ENCODE measurements at places on chromosomes 3 and 15.
A peak's percentile ranks its signal among the peaks of the same experiment; 100 is the strongest.

- H3K4me3 ChIP-seq: no peak overlapping the region
- H3K27me3 ChIP-seq: no peaks in the 10 kb centered on the region
- H3K36me3 ChIP-seq: no peaks in the 10 kb centered on the region
- H3K4me1 ChIP-seq: peaks cover 12% of the 10 kb centered on the region
- H3K27ac ChIP-seq: no peak overlapping the region
Observed at GRCh38 chr3:120129051-120129450, 34.8 kb upstream of the GSK3B start.

DNA sequence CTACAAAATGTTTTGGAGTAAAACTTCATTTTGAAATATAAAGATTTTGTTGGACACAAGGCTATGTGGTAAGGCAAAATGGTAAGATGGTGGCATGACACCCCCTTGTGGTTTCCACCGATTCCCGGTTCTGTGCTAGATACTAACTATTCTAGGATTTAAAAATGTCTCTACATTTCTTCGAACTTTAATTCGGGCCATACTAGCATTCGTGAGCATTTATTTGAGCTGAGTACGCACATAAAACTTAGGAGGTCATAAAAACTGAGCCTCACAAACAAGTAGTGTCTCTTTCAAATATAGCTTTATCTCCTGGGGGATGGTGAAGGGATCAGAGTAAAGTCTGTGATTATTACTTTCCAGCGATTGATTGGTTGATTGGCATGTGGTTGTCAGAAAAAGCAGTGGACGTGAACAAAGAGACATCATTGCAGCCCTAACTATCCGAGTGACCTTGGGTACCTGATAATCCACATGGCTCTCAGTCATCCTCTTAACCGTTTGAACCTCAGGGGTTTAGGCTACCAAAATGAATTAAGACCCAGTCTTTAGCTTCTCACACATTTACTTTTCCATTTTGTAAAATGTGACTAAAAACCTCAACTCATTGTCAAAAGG, 1.1 kb upstream of the ZNF639 start:
- no peaks in the 10 kb centered on the region for H3K27me3 ChIP-seq
- H3K4me1 ChIP-seq: peaks cover 28% of the 10 kb centered on the region
- peak; percentile 25 for DNase-seq
- H3K36me3 ChIP-seq: no peaks in the 10 kb centered on the region
- peak overlapping the region; percentile 47 for H3K27ac ChIP-seq
- peak overlapping the region; percentile 75 for H3K4me3 ChIP-seq

- H3K27ac ChIP-seq: no peak overlapping the region
- H3K27me3 ChIP-seq: no peaks in the 10 kb centered on the region
Observed at GRCh38 chr15:65182538-65182937, 2.6 kb downstream of the CLPX start.

DNA sequence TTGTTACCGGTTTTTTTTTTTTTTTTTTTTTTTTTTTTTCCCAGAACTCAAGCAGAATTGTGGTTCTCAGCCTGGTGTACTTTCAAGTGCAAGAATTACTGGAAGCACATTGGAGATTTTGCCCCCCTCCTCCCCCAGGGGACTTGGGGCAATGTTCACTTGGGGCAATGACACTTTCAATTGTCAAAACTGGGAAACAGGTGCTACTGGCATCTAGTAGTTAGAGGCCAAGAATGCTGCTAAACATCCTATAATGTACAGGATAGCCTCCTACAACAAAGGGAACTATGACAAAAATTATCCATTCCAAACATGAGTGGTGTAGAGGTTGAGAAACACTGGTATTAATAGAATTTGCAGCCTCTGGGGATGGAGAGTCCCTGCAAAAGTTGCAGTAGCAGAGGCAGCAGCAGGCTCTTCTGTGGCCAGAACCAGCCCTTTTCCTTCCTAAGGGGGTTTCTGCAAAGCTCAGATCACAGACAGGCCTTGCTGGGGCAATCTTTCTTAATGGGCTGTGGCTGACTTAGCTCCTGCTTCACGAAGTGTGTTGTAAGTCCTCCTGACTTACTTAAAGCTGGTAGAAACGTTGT, 144.3 kb upstream of the MRPS22 start:
- peaks cover 6% of the 10 kb centered on the region for H3K4me1 ChIP-seq
- peaks cover 21% of the 10 kb centered on the region for H3K27me3 ChIP-seq
- DNase-seq: no peak

GRCh38 chr3:133872781-133873180, 22.9 kb downstream of the RAB6B start:
- H3K4me3 ChIP-seq: no peak overlapping the region
- H3K27ac ChIP-seq: no peak overlapping the region
- H3K36me3 ChIP-seq: no peaks in the 10 kb centered on the region
- DNase-seq: no peak
- no peaks in the 10 kb centered on the region for H3K27me3 ChIP-seq
